ENCODE measurements at places on chromosomes 6 and 20.

- no peak for DNase-seq
These were observed 238.7 kb downstream of the TRDN start for GRCh38 chr6:123398072-123398471.

GRCh38 chr6:96124778-96125177 lies 109.0 kb downstream of the FUT9 start:
- DNase-seq, result no peak

- no peak for DNase-seq
These were observed 38.4 kb downstream of the WDR27 start for GRCh38 chr6:169663468-169663867.

- DNase-seq, result no peak
These were observed 33.6 kb downstream of the TMX4 start for GRCh38 chr20:7985916-7986315.

DNA sequence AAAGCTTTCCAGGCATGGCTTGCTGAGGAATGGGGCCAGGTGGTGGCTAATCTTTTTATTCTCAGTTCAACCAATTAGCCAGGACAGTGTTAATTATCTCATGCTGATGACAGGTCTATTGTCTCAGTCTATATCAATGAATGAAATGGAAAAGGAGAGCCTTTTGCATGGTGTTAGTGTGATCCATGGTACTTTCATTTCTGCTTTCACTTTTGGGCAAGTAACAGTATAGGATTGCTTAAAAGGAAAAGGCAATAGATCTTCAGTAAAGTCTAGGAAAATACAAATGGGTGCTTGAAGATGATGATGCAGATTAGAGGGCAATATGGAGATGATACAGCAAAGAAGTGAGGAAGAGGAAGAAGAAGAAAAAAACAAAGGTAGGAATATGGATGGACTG lies 430.3 kb downstream of the TFAP2A start:
- no peak for DNase-seq

- no peak for DNase-seq
These were observed 164.0 kb downstream of the FARS2 start for GRCh38 chr6:5425267-5425666.

DNA sequence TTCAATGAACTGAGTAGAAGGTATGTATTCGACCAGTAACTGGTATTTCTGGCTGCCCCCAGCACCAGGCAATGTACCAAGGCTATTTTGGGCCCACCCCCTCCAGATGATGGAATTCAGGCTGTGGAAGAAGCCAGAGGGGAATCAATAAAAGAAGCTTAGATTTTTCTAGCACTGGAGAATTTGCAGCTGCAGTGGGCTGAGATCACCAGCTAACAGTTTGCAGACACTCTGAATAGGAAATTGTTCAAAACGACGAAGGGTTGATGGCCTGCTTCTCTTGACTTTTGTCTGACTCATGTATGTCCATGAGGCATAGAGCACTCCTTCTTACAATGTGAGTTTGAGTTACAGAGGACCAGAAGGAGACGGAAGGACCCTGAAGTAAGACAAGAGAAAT lies 32.4 kb upstream of the FBXO9 start:
- no peak for DNase-seq

DNA sequence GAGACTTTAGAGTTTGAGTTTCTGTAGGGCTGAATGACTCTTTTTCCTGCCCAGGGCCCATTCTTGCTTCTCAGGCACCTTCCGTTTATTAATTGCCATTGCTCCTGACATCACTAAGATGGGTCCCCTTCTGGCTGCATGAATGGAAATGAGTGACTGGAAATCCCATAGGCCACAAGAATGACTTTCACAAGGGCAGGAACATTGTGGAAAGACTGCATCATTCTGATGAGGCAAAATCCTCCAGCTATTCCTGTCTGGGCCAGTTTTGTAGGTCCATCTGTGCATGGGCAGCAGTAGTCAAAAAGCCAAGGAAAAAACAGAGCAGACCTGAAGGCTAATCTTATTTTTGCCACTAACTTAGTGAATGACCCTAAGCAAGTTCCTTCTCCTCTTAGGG lies 19.3 kb downstream of the TMEM74B start:
- no peak for DNase-seq

DNA sequence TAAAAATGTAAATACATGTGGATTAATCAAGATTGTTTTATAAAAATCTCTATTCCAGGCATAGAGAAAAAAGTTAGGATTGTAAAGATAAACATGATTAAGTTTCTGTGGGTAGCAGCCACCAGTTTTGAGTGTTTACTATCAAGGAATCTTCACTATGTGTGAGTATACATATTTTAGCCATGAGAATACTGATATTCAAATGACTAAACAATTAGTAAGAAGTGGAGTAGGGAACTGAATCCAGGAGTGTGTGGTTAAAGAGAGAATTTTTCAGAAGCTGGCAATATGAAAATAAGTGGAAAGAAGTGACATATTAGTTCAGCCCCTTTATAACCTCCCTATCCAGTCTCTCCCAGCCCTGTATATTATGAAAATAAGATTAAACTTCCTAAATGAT lies 10.3 kb downstream of the ELOVL2 start:
- DNase-seq, result no peak

DNA sequence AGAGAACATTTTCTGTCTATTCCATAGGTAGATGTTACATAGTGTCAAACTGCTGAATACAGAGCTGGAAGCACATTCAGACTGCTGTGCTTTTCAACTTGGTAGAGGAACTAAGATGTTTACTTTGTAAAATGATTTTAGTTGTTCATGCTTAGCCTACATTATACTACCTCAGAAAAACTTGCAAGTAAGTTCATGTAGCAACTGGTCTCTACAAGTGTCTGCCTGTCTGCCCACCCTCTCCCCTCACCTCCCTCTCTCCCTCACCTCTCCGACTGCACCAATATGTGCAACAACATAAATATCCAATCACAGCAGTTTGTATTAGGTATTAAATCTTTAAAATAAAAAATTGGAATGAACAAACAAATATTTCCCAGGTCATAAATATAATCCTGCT lies 25.3 kb downstream of the ELOVL4 start:
- DNase-seq, result no peak

DNA sequence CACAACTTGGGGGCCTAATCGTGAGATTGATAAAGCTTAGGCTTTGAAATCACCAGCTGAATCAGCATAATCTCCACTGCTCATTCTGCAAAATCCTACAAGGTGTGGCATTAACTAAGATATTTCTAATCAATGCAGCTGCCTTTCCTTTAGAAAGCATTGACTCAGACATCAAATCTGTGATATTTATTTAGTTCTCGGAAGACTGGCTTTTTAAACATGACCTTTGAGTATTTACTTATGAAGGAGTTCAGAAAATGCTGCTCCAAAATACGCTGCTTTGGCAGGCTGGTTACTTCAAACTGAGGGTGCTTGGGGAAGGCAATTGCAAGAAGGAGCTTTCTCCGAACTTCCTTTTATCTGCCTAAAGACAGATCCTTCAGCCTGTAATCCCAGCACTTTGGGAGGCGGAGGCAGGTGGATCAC lies 23.7 kb upstream of the FUCA2 start:
- no peak for DNase-seq

DNA sequence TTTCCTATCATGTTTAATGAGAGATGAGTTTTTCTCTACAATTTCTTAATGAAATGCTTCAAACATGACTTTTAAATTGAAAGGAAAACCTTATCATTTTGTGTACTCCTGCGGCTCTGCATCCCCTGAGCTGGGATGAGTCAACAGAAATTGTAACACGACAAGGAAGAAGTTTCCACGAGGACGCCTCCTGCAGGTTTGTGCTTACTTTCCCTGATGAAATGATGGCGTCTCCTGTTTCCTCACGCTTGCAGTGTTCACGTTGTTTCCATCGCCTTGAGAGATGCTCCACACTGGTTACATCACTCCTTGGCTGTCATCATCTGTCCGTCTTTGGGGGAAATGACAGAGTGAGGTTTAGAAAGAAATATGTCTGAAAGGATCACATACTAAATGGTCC lies 233.7 kb upstream of the ZFP64 start:
- no peak for DNase-seq

DNA sequence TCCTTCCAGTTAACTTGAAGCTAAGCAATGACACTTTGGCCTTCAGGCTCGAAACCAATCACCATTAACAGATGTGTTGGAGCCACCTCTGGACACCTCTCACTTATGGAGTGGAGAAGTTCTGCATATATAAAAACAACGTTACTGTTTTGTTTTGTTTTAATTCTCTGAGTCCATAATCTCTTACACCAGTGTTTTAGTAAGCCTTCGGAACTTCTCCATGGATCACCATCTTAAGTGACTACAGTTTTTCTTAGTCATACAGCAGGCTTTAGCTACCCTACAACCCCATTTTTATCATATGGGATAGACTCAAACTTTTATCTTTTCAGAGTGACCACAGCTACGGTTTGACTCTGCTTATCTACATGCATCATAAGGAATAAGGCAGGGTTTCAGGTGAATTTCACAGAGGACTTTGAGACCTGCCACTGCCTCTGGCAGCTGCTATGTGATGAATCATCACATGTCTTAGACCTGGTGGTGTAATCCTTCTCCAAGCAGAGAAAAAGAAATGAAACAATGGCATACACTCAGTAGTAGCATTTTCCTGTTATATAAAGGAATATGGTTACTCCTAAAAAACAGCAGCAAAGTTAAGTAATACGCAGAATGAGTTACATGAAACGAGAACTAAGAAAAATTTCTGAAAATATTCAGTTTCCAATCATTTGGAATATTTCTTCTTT lies 5.5 kb upstream of the HDDC2 start:
- no peak for DNase-seq

- no peak for DNase-seq
These were observed 299.7 kb downstream of the QKI start for GRCh38 chr6:163714179-163714578.

GRCh38 chr6:157163434-157164159 lies 159.7 kb downstream of the TMEM242 start:
- DNase-seq, result no peak

- no peak for DNase-seq
These were observed 9.5 kb downstream of the RPL10A start for GRCh38 chr6:35477551-35478179.

DNA sequence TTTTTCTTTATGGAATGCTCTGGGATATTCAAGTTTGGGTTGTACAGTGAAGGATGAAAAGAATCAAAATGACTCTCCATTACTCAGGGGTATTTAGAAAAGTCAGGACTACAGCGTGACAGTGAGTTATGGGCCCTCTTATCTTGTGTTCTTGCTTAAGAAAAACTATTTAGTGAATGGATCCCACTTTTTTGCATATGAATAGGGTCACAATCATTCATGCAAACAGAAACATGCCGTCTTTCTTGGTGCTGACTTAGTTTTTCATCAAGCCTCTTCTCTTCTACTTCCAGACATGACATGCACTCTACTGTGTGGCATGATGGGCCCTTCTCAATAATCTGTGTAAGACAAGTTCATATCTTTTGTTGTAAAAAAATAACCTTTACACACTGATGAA lies 488.4 kb upstream of the MMS22L start:
- DNase-seq, result no peak

DNA sequence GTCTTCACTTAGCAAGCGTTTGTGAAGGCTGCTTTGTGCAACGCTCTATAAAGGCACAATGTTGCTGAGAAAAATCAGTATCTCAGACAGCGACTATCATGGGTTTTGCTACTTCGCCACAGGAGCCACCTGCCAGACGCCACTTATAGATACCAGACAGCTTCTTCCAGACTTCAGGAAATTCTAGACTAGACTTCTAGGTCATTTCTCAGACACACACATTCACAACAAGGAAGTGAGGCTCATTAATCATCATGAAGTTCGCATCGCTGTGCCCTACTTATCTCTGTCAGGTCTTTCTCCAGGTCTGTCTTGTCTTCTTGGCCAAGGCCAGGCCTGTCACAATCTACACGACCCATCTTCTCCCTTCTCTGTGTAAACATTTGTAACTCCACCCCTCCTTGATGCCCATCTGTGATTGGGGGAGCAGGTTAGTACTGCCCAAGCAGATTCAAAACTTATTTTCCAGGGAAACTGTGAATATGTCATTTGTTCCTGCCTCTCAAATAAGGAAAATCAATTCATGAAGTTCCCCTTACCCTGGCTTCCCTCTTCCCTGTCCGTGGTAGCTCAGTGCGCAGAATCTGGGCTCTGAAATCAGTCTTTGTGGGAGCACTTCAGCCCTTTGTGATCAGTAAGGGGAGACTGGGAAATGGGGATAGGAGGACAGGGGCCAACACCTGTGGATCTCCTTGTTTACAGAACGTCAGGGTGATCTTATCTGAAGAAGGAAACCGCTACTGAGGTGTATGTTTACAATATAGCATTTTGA lies 115.5 kb downstream of the TNFAIP3 start:
- DNase-seq, result no peak

DNA sequence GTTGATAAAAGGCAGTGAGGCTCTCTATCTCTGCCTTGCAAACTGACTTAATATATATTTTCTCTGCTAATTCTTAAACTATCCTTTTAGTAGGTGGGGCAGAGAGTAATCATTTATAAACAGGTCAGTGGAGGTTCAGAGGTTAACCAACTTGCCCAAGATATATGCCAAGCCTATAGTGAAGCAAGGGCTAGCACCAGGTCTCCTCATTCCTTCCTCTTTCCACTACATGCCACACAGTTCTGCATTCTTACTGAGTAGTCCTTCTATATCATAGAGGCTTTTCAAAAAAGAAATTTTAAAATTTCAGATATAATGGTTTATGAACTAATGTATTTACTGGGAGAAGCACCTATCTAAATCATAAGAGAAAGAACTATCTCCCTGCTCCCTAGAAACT lies 8.5 kb downstream of the ARG1 start:
- DNase-seq, result no peak

DNA sequence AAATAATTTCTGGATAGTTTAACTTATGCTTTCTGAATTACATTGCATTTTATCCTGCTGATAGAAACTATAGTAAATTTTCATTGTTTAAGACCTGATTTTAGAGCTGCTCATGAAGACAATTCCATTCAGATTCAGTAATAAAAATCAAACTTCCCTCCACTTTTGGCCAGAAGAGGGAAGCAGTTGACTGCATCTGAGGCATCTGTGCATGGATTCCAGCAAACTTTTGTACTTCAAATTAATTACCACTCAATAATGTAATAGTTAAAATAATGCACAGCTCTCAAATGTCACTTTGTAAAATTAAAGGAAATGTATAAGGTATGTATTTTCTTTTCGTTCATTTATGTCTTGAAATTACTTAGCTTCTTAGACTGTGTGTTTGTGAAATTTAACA lies 64.2 kb upstream of the SLC35B3 start:
- peak; percentile 16 for DNase-seq

All from right renal pelvis (tissue), 4 donors.